Bronchial smooth muscle cell (primary cell): ENCODE measurements at places on chromosomes 5 and 9. TPM values are rescaled to one million over a fixed set of nuclear protein-coding genes. Genes with fewer than 3 reads are reported as not detected.

Gene PCDHGA8
- total RNA-seq: 3.5 and 4.4 TPM in 2 replicates

Gene RASEF
- total RNA-seq: 0.16 TPM in 1 of 2 replicates, not detected in the other

Gene NR5A1
- total RNA-seq: not detected in 2 replicates

Gene CKMT2
- 1.3 and 3.6 TPM in 2 replicates for total RNA-seq

Gene PDCD1LG2
- 1.9 and 2.7 TPM in 2 replicates for total RNA-seq

Gene MRRF
- 26.5 and 28.5 TPM in 2 replicates for total RNA-seq

Gene LCN6
- total RNA-seq: not detected in 2 replicates

Gene FCN2
- total RNA-seq: not detected in 2 replicates

Gene PCDHGA6
- total RNA-seq: 2.4 and 3.9 TPM in 2 replicates

Gene GCNT1
- 14.7 and 15.0 TPM in 2 replicates for total RNA-seq

Gene SMAD5
- total RNA-seq: 39.0 and 40.2 TPM in 2 replicates

Gene ENC1
- 11.7 and 14.5 TPM in 2 replicates for total RNA-seq

Gene ADAMTS2
- 30.3 and 36.8 TPM in 2 replicates for total RNA-seq

Gene DIPK1B
- 0.69 and 1.1 TPM in 2 replicates for total RNA-seq

Gene TSLP
- total RNA-seq: 2.5 and 15.9 TPM in 2 replicates

Gene GPR151
- total RNA-seq: not detected in 2 replicates

Gene LHX6
- not detected in 2 replicates for total RNA-seq

Gene DRD1
- total RNA-seq: under 0.01 TPM in 1 of 2 replicates, not detected in the other

Gene TAF11L12
- total RNA-seq: not detected in 2 replicates

Gene SPINK6
- not detected in 2 replicates for total RNA-seq

Gene CTXN3
- not detected in 2 replicates for total RNA-seq

Gene ZNF483
- total RNA-seq: 1.9 and 2.2 TPM in 2 replicates

Gene PHF24
- 0.09 and 0.16 TPM in 2 replicates for total RNA-seq

Gene PCDHB8
- 0.32 and 0.69 TPM in 2 replicates for total RNA-seq
